NCI-H1417 treated with DMSO at 0.1 percent for 48 hours (cell line): ENCODE measurements at places on chromosomes 5 and 9.

DNA sequence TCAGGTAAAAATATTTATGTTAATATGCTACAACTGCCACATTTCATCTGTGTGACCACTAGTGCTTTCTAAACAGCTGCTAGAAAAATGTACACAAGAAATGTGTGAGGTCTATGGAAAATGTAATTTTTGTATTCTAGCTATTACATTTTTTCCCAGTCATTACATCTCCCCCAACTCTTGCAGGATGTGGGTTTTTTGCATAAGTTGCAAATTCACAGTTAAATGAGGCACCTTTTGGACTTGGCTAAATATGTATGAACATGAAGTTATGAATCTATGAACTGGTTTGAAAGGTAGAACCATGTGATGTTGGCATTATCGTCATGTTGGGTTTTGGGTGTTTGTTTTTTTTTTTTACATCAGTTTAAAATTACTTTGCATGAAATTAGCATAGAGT lies 590.4 kb upstream of the WWC1 start:
- DNase-seq = no peak

GRCh38 chr9:123268465-123269259 lies at the start of gene STRBP:
Gene STRBP, minus strand, starts transcription at chr9:123268586. Its CDS starts 84,452 bp downstream, at chr9:123184134.
- peak; percentile 86 for DNase-seq

- DNase-seq = no peak
Measured at GRCh38 chr5:14254686-14255085, 111.5 kb downstream of the TRIO start.

DNA sequence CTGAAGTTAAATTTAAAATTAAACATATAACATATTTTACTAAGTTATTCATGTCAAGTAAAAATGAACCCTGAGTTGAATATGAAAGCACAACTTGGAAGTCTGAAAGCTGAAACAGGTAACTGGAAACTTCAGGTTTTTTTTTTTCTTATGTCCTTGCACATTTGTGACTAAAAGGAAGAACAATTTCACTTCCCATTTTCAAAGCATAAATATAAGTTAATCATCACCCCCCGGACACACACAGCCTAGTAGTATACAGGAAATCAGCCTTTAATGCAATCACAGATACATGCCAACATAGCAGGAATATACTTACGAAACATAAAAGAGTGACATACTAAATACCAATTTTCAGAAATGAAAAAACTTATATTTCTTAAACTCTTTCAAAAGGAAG lies 225.9 kb downstream of the RFX3 start:
- DNase-seq = no peak

DNA sequence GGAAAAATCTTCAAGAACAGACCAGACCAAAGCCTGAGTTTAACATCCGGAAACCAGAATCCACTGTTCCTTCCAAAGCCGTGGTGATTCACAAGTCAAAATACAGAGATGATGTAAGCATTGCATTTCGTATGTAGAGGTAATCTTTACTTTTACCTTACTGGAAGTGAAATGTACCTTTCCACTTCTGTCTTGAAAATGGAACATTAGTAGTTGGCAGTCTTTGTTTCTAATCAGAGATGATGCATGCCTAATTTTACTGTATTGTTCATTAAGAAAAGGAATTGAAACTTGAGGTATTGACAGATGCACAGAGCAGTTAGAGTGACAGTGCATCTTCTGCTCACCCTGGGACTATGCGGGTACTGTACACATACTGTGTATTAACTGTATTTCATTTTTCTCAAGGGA lies 34.6 kb downstream of the HABP4 start:
- no peak for DNase-seq

DNA sequence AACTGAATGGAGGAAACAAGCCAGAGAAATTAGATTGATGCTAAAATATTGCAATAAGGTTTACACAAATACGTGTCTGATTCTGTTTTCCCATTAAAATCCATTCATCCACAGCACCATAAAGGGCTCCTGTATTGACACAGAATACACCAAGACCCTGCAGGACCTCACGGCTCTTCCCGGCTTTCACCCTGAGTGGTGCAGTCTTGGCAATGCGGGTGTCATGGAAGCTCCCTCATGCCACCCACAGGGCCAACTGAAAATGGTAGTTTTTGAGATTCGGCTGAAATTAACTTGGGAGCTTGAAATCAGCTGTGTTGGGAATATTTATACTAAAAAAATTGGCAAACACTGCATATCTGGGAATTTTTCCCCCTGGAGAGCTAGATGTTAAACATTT lies 17.3 kb upstream of the EXOC3 start:
- no peak for DNase-seq
